ENCODE measurements at places on chromosomes 2 and 18. TPM values are rescaled to one million over a fixed set of nuclear protein-coding genes. Genes with fewer than 3 reads are reported as not detected.

GRCh38 chr2:11853197-11853588, 106.8 kb downstream of the LPIN1 start:
- no peak for DNase-seq

DNA sequence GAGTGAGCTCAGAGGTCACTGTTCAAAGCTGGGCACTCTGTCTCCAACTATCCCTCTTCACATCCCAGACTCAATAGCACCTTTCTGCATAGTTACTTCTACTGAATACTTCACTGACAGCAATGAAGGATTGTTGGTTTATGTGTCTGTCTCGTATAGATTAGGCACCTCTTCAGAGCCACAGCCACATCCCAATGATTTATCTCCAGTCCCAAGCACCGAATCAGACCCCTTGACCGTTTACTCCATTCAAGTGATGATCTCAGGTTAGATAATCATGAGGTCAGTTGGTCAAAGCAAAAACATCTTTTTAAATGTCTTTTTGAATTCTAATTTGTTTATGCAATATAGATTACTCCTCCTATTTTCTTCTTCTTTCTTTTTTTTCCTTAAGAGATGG, 14.7 kb downstream of the NEDD4L start:
- DNase-seq = no peak

DNA sequence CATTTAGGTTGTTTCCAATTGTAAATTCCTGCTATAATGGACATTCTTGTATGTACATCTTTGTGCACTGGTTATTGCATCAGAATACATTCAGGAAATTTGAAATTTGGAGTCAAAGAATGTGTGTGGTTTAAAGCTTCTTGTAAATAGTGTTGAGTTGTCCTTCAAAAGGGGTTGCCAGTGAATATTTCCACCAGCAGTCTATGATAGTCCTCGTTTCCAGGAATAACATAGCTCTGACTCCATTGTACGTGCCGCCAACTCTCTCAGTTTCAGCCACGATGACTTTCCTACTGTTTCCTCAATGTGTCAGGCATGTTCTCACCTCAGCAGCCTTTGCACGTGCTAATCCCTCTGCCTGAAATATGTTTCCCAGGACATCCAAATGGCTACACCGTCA, 10.9 kb upstream of the HS6ST1 start:
- DNase-seq = no peak

- no peak for DNase-seq
Observed at GRCh38 chr2:83786140-83786539, 672.9 kb downstream of the SUCLG1 start.

DNA sequence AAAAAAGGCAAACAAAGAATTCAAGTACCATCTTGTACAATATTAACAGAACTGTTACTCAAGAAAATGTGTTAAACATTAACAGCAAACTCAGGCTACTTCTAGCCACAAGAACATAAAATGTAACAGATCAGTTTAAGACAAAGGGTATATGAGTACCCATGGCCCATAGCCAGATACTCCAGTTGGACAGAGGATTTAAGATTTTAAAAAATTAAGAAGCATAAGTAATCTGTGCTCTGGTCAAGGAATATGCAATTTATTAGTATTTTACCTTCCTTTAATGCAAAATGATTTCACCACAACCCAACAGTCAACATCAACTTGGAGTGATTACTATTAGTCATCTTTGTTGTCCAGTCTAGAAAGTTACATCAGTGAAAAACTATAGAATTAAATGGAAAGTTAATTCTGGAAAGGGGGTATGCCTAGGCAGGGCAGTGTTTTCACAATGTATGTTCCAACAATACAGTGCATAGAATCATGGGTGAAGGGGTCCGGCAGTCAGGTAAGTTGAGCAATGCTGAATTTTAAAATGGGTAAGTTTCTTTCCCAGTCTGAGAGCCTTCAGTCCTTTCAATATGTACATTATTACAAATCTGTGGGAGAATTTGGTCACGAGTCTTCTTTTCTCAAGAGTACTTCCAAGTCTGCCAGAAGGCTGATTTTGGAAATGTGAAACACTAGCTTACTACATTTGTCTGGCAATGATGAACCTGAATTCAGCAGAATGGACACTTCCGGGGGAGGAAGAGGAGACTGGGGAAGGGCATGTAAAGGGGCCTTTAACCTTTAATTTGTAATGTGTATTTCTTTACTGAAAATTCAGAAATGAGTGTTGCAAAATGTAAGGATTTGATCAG, 34.5 kb downstream of the SFT2D3 start:
- DNase-seq = no peak

DNA sequence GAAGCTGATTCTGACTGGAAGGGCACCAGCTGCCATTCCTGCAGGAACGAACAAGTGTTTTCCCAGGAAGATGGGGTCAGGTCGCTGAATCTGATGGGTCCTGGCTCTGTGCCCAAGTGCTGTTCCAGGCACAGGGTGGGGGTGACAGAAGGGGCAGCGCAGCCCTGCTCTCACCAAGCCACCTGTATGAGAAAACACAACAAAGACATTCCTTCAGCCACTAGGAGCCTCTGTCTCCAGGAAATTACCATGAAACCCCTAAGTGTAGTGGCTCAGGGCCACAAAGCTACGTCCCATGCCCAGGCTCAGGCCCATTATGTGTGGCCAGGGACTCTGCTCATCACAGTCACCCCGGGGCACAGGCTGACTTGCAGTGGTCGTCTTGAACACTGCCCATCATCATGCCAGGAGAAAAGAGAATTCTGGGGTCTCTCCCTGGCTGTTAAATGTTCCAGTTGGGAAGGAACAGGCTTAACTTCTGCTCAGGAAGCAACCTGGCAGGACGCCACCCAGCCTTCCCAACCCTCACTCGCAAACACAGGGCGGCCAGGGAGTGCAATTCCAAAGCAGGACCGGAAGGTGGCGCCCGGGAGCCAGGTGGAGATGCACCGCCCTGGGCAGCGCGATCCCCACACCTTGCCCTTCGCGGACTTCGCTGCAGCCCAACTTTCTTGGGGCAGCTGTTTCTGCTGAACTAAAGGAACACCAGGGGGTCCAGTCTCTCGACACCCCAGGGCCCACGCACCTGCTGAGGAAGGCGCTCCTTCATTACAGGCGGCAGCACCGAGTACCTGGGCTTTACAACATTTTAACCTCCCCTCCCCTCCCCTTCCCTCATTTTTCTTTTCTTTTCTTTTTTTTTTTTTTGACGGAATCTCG, 11.0 kb upstream of the SFTPB start:
- DNase-seq = peak; percentile 89

Gene CD302
- polyA plus RNA-seq = 50.0 TPM

- DNase-seq = no peak
Observed at GRCh38 chr2:32862269-32863055, 84.3 kb upstream of the LTBP1 start.

Gene SCYGR4
- polyA plus RNA-seq = not detected

- no peak for DNase-seq
Observed at GRCh38 chr2:134243244-134243643, 10.6 kb upstream of the MGAT5 start.

- DNase-seq = no peak
Observed at GRCh38 chr2:184125867-184126266, 472.5 kb upstream of the ZNF804A start.

GRCh38 chr2:191936882-191937405, 90.1 kb upstream of the CAVIN2 start:
- no peak for DNase-seq

GRCh38 chr2:6793371-6793770, 72.3 kb downstream of the CMPK2 start:
- no peak for DNase-seq

Gene ANKRD30BL
- polyA plus RNA-seq = 0.44 TPM

GRCh38 chr2:33839791-33840190, 240.7 kb upstream of the FAM98A start:
- DNase-seq = no peak

- DNase-seq = no peak
Observed at GRCh38 chr2:218623366-218623705, 15.6 kb downstream of the PLCD4 start.

All from left lung (tissue), 14 donors.